Stomach (tissue), 19 donors: ENCODE measurements at places on chromosomes 5 and 9.

DNA sequence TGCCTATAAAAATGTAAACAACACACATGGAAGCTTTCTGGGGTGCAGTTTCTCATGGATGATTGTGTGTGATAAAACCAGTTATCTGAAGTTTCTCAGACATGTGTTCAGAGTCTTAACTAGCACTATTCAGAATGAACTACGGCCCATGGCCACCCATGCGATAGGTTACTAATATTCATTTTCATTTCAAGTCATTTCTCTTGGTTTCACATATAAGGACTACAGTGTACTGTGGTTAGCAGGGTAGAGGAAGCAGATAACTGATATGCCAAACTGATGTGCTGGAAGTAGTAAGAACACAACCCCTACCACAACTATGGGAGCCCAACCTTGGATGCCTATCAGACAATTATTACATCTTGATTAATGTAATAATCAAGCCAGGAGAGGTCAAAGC is 372.1 kb downstream of the DTWD2 start:
- no peak for DNase-seq

DNA sequence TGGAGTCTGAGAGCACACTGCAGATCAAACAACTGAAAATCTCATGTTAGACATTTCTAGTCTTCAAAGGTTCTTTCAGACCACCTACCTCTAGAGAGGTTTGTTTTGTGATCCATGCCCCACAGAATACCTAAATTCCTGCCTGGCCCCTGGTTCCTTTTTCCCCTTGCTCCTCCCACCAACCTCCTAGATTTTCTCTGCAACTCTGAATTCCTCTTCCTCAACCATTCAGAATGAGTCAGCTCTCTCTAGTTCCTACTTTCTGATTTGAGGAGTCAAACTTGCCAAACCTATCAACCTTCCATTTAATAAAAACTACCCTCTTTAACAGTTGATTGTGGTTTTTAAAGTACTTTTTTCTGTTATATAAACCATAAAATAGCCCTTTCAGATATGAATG is 83.2 kb upstream of the ZNF462 start:
- DNase-seq: no peak

GRCh38 chr5:109558952-109559351 is 130.8 kb upstream of the MAN2A1 start:
- no peak for DNase-seq

DNA sequence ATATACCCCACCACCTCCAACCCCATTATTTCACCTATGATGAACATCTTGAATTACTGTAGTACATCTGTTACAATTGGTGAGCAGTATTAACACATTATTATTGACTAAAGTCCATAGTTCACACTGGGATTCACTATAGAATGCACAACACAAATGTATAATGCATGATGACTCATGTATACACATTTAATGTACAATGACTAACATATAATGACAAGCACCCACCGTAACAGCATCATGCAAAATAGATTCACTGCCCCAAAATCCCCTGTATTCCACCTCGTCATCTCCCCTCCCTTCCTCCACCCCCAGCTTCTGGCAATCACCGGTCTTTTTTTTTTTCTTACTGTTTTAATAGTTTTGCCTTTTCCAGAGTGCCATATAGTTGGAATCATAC is 47.1 kb upstream of the NEK6 start:
- DNase-seq: no peak

DNA sequence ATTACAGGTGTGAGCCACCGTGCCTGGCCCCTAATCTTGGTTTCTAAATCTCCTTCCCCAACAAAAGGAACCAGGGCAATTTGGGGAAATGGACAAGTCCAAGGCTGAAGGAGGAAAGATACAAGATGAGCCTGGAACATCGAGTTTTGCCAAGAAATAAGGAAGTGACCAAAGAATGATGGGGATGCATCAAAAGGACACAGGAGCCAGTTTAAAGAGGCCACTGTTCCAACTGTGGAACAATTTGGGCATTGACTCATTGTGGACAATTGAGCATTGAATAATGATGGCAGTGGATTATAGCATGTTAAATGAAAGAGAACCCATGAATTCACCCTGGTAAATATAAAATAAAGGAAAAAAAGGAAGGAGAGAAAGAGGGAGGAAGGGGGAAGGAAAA is 47.5 kb downstream of the DUSP1 start:
- DNase-seq: no peak

DNA sequence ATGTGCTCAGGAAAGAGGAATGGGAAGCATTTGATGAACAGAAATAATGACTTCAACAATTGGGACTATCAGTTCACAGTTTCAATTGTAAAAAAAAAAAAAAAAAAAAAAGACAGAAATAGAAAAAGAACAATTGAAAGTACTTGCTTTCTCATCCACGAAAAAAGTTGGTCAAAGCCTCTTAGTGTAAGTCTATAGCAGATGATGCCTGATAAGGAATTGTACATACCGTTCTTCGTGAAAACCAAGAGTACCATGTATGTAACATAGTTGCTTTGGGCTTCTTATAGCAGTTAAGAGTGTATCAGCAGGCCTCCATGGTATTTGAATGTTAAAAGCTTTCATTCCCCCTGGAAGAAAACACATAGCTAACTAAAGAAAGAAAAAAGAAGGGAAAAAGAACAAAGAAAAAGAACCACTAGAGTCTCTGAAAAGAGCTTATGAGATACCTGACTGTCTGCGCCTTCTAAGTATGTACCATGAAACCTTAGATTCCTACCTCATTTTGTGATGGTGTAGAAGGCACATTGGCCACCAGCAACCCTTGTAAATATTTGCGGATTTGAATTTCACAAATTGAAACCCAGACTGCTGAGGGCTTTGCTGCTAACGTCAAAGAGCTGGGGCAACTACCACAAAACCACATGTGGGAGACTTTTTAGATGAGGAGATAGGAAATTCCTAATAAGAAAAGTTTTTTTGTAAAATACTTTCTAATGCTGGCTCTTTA is 75.2 kb downstream of the TMC1 start:
- no peak for DNase-seq
